ENCODE measurements at places on chromosomes 11 and 22.

DNA sequence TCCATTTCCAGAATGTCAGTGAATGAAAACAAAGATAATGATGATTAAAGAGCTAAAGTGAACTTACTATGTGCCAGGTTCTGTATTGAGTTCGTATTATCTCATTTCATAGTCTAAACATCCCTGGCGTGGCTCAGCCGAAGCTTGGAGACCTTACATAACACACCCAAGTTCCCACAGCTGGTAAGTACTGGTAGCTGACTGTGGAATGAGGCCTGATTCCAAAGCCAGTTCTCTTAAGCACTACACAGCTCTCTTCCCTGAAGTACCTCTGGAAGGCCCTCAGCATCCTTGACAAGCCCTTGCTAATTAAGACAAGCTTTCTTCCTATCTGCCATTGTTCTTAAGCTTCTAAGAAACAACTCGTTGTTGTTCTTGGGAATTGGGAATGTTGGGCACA lies 28.6 kb upstream of the NCAM1 start:
- no peak for DNase-seq

DNA sequence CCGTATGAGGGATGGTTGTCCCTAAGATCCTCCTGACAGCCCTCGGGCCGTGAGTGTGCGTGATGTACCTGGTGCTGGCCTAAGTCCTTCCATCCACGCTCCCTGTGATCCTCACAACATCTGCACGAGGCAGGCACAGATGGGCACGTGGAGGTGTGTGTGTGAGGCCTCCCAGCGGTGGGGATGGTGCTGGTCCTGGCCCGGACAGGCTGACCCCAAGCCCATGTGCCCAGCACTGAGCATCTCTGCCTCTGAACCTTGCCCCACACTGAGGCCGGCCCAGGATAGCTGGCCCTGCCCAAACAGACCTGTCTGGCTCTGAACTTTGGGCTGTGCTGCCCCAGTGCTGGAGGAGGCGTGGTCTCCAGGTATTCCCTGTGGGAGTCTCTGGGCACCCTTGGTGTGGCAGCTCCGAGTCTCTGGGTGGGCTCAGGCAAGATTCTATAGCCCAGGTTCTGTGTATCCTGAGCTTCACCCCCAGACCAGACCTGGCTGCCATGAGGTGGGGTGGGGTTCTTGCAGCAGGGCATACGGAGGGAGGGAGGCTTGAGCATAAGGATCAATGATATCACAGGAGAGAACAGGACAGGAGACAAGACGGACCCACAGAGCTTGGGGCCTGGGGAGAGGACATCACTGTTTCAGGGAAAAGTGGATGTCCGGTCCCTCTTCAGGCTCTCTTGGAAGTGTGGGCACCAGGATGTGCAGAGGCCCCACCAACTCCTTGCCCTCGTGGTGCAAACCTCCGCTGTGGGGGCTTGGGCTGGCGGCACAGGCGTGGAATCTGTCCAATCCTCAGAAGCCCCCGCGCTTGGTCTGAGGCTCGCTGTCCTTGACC lies 881.8 kb downstream of the BRD1 start:
- DNase-seq: no peak

DNA sequence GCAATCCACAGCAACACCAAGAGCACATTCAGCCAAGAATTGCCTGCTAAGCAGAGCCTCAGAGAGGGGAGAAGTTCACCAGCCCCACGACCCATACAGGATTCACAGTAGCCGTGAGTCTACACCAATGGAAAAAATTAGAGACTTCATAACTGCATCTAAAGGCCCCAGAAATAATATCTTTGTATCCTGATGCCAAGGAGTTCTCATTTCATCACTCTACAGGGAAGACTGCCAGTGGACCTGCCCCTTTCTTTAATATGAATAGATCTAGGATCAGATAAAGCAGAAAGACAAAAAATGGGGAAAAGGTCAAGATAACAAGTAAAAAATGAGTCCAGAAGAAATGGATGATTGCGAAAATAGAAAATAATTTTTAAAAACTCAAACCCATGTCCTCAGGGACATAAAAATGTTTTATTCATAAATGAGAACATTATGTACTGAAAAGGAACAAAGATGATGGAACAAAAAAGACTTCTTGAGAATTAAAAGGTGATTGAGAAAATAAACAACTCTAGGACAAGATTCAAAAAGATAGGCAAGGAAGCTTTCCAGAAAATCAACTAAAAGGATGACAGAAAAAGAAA lies 9.5 kb downstream of the APOL3 start:
- no peak for DNase-seq

GRCh38 chr11:61004761-61005181 lies 33.3 kb downstream of the CD6 start:
- no peak for DNase-seq

- no peak for DNase-seq
These were observed 20.5 kb downstream of the SCUBE2 start for GRCh38 chr11:9070749-9071491.

- no peak for DNase-seq
These were observed 61.5 kb downstream of the CACNG2 start for GRCh38 chr22:36641902-36642640.

DNA sequence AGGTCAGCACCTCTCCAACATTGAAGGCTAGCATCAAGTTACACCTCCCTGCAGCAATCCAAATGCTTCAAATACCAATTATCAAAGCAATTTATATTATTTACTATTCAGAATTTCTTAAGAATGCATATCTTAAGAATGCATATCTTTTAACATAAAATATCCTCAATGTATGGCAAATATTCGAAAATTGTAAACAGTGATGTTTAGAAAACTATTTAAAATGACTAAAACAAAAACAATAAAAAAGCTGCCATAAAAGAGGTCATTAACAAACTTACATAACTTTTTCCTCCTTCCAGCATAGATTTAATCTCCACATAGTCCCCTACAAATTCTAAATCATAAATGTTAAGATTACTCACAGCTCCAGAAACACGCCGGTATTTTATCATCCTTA lies 85.1 kb upstream of the SOX6 start:
- DNase-seq: no peak

DNA sequence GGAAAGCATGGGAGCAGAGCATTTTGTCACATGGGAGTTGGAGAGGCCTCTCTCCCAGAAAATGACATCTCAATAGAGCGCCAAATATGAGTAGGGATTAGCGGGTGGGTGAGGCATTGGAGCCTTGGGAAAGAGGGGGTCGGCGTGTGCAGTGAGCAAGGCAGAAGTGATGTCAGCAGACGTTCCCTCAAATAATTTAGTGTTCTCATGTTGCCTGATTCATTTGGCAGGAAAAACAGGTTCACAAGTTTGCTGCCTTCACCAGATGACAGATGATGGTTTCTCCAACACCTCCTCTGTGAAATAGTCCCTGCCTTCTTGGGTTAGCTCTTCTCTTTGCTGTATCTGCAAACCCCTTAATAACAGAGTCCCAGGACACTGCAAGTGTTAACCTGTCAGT lies 118.5 kb upstream of the ARHGAP20 start:
- DNase-seq: no peak

GRCh38 chr11:13376838-13377237 lies 86.2 kb downstream of the BTBD10 start:
- no peak for DNase-seq

GRCh38 chr11:115578275-115578674 lies 74.1 kb upstream of the CADM1 start:
- DNase-seq: no peak

DNA sequence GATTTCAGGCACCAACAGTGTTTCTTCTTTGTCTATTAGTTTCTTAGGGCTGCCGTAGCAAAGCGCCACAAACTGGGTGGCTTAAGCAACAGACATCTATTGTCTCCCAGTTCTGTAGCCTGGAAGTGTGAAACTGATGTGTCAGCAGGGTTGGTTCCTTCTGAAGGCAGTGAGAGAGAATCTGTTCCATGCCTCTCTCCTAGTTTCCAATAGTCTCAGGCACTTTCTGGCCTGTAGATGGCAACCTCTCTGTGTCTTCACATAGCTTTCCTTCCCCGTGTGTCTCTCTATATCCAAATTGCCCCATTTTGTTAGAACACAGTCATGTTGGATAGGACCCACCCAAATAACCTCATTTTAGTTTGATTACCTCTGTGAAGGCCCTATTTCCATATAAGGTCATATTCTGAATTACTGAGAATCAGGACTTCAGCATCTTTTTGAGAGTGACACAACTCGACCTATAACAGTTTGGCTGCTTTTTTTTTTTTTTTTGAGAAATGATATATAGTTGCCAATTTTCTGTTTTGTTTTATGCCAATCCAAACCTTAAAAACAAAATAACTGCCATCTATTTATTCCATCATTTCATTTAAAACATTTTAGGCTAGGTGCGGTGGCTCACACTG lies 108.2 kb downstream of the SLC36A4 start:
- DNase-seq: no peak

GRCh38 chr11:99987821-99988470 lies 699.1 kb upstream of the ARHGAP42 start:
- DNase-seq: no peak

DNA sequence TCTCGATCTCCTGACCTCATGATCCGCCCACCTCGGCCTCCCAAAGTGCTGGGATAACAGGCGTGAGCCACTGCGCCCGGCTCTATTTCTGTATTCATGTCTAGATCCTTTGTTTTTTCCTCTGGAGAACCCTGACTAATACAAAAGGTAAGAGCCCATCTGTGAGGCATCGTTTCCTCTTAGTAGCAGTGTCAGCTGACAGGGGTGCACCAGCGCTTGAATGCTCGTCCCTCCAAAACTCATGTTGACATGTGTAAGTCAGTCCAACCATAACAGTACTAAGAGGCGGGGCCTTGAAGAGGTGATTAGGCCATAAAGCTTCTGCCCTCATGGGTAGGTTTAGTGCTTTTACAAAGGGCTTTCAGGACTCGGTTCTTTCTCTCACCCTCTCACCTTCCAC lies 470.1 kb upstream of the B3GAT1 start:
- DNase-seq: no peak

- no peak for DNase-seq
These were observed 697 bp upstream of the PAFAH1B2 start for GRCh38 chr11:117143390-117143789.

DNA sequence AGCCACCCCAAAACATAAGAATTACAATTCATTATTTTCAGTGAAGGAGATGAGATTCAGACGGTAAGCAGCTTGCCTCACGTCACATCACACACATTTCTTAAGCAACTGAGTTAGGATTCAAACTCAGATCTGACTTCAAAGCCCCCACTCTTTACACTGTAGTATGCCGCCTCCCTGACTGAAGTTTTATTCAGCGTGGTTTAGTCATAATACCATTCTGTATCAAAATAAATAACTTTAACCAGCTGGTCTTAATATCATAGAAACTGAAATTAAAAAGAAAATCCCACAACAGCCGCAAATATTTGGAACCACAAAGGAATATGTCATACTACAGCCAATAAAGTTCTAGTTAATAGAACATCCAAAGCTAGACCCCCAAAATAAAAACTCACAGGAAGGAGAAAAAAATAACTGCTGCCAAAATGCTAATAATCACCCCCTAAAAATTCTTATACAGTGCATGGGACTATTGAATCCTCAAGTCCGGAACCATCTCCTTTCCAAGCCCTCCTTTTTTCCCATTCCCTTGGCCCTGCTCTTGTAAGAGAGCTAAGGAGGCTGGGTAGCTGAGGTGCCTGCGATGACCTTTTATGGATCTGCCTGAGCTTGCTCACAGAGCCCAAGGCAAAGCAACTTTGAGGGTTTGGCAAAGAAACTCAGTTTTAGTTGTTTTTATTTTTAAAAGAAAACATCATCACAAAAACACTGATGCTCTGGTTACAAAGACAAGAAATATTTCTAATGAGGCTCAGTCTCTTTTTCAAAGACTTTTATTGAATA lies 334.5 kb downstream of the TTC28 start:
- no peak for DNase-seq

DNA sequence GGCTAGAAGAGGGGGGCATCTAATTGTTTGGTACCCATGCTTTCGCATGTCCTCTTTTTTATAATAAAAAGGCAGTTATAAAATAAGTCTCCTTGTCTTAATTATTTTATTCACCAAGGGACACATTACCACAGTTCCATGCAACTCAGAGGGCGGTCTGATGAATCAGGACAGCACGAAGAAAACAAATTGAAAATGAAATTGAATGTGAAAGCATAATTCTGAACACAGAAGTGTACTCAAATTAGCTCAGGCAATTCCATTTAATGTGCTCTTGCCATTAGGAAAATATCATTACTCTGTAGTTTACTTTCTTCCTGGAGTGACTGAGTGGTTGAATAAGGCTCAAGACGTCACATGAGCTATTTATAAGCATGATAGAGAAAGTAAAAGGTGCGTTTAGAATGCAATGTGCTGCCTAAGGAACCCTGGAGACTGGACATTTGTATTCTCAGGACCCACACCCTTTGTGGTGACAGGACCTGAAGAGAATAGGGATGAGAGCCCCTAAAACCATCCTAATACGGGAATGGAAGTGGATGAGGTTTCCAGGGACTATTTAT lies 59.6 kb downstream of the MTNR1B start:
- no peak for DNase-seq

- no peak for DNase-seq
These were observed 4.7 kb downstream of the UCP2 start for GRCh38 chr11:73977856-73978519.

DNA sequence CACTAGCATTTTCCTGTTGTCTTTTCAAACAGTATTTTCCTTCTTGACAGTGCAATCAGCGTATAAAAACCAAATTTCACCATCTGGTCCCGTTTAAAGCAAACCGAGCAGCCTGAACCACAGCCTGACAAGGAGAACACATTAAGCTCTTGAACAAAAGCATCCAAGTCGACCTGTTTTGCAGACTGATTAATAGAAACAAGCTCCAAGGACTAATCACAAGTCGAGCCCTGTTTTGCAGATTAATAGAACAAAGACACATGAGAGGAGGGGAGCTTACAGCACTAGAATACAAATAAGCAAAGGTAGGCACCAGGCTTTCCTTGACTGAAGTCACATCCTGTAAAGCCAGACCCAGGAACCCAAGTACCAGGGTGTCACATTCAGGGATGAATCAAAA lies 104.8 kb downstream of the MPPED2 start:
- DNase-seq: no peak

GRCh38 chr11:15817001-15817400 lies 539.3 kb downstream of the SOX6 start:
- no peak for DNase-seq

GRCh38 chr22:27554106-27554811 lies 247.3 kb downstream of the MN1 start:
- no peak for DNase-seq
